ENCODE measurements at places on chromosomes 11 and 22. TPM values are rescaled to one million over a fixed set of nuclear protein-coding genes. Genes with fewer than 3 reads are reported as not detected.

GRCh38 chr22:41198027-41198580 lies 7.0 kb upstream of the L3MBTL2 start:
- peak overlapping the region; percentile 80 for H3K4me3 ChIP-seq
- H3K27ac ChIP-seq, result peak overlapping the region; percentile 57
- H3K36me3 ChIP-seq, result no peaks in the 10 kb centered on the region
- no peaks in the 10 kb centered on the region for H3K27me3 ChIP-seq
- DNase-seq, result no peak

DNA sequence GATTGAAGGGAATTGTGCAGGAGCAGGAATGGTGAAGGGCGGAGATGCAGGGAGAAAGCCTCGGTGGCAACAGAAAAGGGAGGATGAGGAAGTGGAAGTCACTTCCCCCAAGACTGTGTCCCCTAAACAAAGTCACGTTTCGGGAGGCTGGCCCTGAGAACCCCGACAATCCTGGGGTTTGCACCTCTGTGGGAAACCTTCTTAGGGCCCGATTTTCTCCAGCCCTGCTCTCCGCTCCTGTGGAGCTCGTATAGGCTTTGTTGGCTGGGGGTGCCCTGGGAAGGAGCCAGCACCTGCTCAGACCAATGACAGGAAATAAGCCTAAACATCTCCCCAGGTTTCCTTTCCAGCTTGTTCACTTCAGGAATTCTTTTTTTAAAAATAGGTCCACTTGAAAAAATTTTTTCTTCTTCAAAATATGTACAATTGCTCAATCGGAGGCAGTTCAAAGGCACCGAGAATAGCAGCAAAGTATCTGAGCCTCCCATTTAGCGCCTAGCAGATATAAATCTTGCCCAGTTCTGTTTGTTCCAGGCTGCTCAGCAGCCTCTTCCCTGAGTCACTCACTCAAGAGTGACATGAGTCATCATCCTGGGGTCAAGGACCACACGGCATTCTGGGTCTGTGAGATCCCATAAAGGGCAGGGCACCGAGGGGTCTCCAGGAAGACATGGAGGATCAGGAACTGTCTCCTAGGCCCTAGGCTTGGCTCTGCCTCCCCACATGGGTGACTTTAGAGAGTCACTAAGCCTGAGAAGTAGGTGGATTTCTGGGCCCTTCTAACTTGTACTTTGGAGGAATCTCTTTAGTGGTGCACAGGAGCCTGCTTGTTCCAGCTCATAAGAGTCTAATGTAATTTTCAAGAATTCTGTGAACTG lies 34.0 kb downstream of the IRAG1 start:
- H3K4me3 ChIP-seq, result no peak overlapping the region
- DNase-seq, result no peak
- H3K27me3 ChIP-seq, result no peaks in the 10 kb centered on the region

- peaks cover 27% of the 10 kb centered on the region for H3K4me1 ChIP-seq
- H3K36me3 ChIP-seq, result no peaks in the 10 kb centered on the region
- no peak overlapping the region for H3K4me3 ChIP-seq
- no peaks in the 10 kb centered on the region for H3K27me3 ChIP-seq
- no peak for DNase-seq
These were observed 111.7 kb downstream of the TEAD1 start for GRCh38 chr11:12785901-12786300.

- peaks cover 52% of the 10 kb centered on the region for H3K4me1 ChIP-seq
- peak overlapping the region; percentile 76 for H3K27ac ChIP-seq
- no peaks in the 10 kb centered on the region for H3K36me3 ChIP-seq
- no peak overlapping the region for H3K4me3 ChIP-seq
These were observed 65.4 kb downstream of the GAB2 start for GRCh38 chr11:78351979-78352841.

- peaks cover 6% of the 10 kb centered on the region for H3K4me1 ChIP-seq
- no peaks in the 10 kb centered on the region for H3K27me3 ChIP-seq
- no peak overlapping the region for H3K27ac ChIP-seq
- H3K4me3 ChIP-seq, result no peak overlapping the region
These were observed 20.3 kb upstream of the MRPL17 start for GRCh38 chr11:6703247-6704063.

- H3K4me1 ChIP-seq, result peaks cover 7% of the 10 kb centered on the region
- no peak for DNase-seq
- H3K36me3 ChIP-seq, result peaks cover 27% of the 10 kb centered on the region
- H3K27me3 ChIP-seq, result no peaks in the 10 kb centered on the region
These were observed 13.6 kb downstream of the TMEM138 start for GRCh38 chr11:61375761-61376108.

DNA sequence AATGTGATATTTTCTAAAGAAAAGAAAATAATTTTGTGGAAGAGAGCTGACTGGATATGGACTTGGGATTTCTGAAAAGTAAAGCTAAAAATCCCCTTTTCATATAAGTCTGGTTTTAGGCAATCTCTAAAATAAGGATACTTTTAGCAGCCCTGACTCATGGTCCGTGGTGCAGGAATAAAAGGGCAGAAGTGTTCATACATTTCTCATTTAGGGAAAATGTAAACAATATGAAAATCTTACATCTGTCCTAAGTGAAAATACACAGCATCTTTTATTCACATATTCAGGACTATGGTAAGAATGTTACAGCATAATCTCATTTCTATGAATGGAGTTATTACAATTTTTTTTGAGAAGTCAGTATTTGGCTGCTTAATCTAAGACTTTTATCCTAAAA lies 735 bp upstream of the ETS1 start:
- no peaks in the 10 kb centered on the region for H3K36me3 ChIP-seq
- H3K4me1 ChIP-seq, result no peaks in the 10 kb centered on the region
- DNase-seq, result no peak
- H3K27me3 ChIP-seq, result peaks cover 11% of the 10 kb centered on the region
- no peak overlapping the region for H3K4me3 ChIP-seq
- no peak overlapping the region for H3K27ac ChIP-seq

CNIH2 gene
- 0.40 TPM for total RNA-seq

CLMP gene
- 215 TPM for total RNA-seq

TRIM49 gene
- total RNA-seq, result not detected

TRPM5 gene
- total RNA-seq, result not detected

OR8B8 gene
- total RNA-seq, result not detected

PKP3 gene
- 1.1 TPM for total RNA-seq

Measured in esophagus muscularis mucosa (tissue), 4 donors.